ENCODE measurements at places on chromosomes 7 and 10.

- no peaks in the 10 kb centered on the region for H3K27me3 ChIP-seq
- H3K36me3 ChIP-seq: no peaks in the 10 kb centered on the region
- no peaks in the 10 kb centered on the region for H3K4me1 ChIP-seq
- no peak overlapping the region for H3K4me3 ChIP-seq
- H3K27ac ChIP-seq: no peak overlapping the region
- no peak for DNase-seq
These were observed 7.9 kb downstream of the ANKRD1 start for GRCh38 chr10:90912854-90913479.

- peaks cover 6% of the 10 kb centered on the region for H3K4me1 ChIP-seq
- no peaks in the 10 kb centered on the region for H3K36me3 ChIP-seq
- no peak overlapping the region for H3K27ac ChIP-seq
- H3K4me3 ChIP-seq: no peak overlapping the region
These were observed 179.7 kb downstream of the XPNPEP1 start for GRCh38 chr10:109743574-109743973.

DNA sequence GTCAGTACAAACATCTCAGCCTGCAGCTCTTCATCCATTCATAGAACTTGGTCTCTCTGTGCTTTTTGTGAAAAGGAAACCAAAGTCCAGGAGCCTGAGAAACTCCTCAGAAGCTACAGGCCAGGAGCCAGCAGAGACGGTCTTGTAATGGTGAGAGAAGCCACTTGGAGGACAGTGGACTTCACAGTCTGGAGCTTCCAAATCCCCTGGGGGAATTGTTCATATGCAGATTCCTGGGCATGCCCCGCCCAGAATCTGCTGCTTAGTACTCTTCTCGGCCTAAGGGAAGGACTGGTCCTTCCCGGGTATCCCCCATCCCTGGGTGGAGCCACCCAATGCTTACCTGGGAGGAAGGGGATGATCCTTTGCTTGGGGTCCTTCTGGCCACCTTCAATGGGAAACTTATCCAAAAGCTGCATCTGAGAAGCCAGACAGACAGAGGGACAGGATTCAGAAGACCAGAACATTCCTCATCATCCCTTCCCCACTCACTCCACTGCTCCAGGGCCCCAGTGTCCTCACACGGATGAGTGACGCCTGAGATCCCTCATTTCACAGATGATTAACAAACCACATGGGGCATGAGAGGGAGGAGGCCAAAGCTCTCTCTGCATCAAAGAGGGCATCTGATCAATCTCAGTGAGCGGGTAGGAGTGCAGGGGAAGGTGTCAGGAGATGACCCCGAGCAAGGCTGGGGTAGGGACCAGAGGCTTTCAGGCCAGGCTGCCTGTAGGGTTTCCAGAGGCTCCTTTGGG lies 88.4 kb downstream of the SH3PXD2A start:
- peaks cover 13% of the 10 kb centered on the region for H3K4me1 ChIP-seq
- H3K27ac ChIP-seq: no peak overlapping the region
- no peak for DNase-seq
- H3K27me3 ChIP-seq: no peaks in the 10 kb centered on the region
- peaks cover 12% of the 10 kb centered on the region for H3K36me3 ChIP-seq
- H3K4me3 ChIP-seq: no peak overlapping the region

DNA sequence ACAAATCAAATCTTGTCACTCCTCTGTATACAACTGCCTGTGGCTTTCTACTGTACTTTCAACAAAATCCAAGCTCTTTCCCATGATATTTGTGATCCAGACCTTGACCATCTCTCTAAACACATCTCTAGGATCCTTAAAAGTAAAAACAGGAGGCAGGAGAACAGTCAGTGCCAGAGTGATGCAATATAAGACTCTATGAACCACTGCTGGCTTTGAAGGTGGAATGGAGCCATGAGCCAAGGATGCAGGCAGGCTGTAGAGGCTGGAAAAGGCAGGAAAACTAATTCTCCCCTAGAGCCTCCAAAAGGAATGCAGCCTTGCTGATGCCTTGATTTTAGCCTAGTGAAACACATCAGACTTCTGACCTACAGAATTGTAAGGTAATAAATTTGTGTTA lies 45.5 kb upstream of the LRRN3 start:
- no peak overlapping the region for H3K27ac ChIP-seq
- DNase-seq: no peak
- no peaks in the 10 kb centered on the region for H3K36me3 ChIP-seq
- H3K4me1 ChIP-seq: no peaks in the 10 kb centered on the region

DNA sequence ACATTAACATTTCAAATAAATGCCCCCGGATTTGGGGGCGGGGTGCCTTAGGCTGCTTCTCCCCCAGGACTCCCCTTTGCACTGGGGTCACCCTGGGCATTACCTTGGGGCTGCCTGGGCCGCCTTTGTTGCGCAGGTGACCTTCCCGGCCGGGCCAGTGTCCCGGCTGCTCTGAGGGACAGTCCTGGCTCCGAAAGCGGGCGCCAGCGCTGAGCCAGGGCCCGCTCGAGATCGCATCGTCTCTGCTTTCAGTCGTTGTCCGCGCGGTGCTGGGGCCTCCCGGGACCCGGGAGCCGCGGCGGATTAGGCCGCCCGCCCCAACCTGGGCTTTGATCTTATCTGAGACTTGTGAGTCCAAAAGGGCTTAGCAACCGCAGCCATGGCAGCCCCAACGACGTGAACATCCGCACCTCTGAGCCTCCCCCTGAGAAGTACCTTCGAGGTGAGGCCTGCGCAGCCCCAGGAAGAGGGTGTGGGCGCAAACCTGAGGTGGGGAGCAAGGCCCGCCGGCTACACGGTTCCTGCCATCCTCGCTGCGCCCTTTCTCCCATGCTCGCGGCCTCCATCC lies 14.8 kb upstream of the WAPL start:
- DNase-seq: no peak
- peaks cover 4% of the 10 kb centered on the region for H3K4me1 ChIP-seq
- no peak overlapping the region for H3K4me3 ChIP-seq
- no peaks in the 10 kb centered on the region for H3K36me3 ChIP-seq

GRCh38 chr7:27116031-27116961 lies 13.8 kb upstream of the HOXA2 start:
- H3K4me3 ChIP-seq: no peak overlapping the region
- H3K27me3 ChIP-seq: peaks cover 95% of the 10 kb centered on the region
- DNase-seq: no peak

GRCh38 chr7:38548605-38549004 lies 82.6 kb downstream of the AMPH start:
- no peak overlapping the region for H3K27ac ChIP-seq
- peaks cover 10% of the 10 kb centered on the region for H3K4me1 ChIP-seq
- no peak for DNase-seq
- no peaks in the 10 kb centered on the region for H3K36me3 ChIP-seq

DNA sequence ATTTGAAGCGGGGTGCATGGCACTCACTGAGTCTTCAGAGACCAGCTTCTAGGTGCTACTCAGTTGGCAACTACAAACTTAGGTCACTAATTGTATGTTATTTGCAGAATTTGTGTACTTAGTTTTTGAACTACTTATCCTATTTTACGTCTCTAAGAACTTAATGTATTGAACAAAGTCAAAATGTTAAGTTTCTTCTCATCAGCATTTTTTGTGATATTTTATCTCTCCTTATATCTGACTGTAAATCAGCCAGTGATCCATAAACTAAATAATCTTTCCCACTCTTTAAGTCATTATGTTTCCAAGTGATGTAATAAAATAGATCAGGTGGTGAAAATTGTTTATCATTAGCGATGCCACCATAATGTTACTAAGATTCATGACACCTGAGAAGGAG lies 60.3 kb upstream of the TMEM248 start:
- H3K4me1 ChIP-seq: peaks cover 3% of the 10 kb centered on the region
- no peak overlapping the region for H3K27ac ChIP-seq
- H3K36me3 ChIP-seq: peaks cover 1% of the 10 kb centered on the region

All from neuronal stem cell (in vitro differentiated cells).